GM12891 (cell line): ENCODE measurements at places on chromosomes 11 and 22.

- DNase-seq = no peak
Measured at GRCh38 chr11:9092853-9093778, 1.7 kb upstream of the SCUBE2 start.

DNA sequence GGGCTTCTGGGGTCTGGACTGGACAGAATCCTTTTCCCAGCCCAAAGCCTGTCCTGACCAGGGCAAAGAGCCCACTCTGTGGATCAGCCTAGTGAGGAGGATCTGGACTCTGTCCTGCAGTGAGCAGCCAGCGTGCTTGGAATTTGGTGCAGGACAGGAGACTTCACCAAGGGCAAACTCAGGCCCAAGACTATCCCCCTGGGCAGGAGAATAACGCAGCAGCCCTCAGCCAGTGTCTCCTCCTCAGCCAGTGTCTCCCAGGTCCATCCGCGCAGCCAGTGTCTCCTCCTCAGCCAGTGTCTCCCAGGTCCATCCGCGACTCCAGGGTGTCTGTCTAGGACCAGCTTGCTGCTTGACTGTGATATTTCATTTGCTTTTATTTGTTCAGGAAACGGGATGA lies 1334.0 kb downstream of the TBC1D22A start:
- DNase-seq = no peak

GRCh38 chr11:110345743-110346142 lies 49.3 kb upstream of the RDX start:
- no peak for DNase-seq

DNA sequence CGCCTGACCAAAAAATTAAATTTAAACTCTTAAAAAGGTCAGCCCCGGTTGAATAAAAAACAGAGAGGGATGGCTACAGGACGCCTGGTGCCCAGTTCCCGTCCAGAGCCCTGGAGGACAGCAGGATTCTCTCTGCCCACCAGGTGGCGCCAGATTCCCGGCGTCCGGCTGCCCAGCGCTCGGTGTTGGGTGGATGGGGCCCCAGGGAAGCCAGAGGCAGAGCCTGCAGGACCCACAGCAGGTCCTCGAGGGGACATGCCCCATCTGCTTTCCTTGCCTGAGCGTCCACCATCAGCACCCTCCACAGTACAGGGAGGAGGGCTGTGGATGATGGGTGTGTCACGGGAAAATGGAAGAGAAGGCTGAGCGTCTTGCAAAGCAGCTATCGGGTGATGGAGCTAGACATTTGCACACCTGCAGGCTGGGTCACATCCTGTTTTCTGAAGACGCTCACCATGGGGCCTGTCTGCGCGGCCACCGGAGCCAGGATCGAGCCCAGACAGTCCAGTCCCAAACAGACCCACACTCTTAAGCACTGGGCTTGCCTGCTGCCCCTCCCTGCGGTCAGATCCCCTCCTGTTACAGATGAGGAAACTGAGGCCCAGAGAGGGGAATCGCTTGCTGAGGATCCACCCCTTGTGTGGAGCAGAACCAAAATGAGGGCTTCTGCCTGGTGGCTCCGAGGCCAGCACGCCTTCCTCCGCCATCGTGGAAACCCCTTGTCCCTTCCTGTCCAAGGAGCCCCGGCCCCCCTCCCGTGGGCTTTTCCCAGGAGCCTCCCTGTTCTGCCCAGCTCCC lies 18.5 kb upstream of the CBX7 start:
- DNase-seq = peak; percentile 73

DNA sequence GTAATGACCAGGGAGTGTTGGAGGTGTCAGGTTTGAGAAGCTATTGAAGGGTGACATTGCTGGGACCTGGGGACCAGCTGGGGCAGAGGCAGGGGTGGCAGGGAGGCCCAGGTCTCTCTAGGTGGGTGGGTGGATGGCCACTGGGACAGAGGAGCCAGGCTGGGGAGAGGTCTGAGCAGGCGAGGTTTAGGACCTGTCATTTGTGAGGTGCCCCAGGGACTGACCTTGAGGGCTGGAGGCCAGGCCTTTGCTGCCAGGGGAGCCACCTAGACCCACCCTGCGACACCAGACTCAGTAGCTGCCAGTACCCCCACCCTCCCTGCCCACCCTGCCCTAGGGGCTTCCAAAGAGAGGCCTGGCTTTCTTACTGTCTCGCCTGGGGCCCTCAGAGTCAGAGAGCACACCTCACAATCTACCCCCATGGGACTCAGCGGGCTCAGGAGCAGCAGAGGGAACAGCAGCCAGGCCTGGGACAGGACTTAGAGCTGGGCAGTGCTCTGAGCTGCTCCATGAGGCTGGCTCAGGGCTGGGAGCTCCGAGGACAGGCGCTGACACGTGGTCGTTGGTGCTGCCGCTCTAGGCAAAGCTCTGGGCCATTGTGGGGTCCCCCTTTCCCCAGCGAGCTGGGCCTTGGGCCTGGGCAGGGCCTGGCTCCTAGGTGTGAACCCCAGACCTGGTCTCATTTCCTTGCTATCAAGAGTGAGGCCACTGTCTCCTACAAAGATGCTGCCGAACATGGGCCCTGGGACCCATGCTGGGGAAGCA lies 28.6 kb upstream of the PPARA start:
- DNase-seq = no peak

- DNase-seq = no peak
Measured at GRCh38 chr11:129271030-129271429, 78.9 kb upstream of the ARHGAP32 start.

DNA sequence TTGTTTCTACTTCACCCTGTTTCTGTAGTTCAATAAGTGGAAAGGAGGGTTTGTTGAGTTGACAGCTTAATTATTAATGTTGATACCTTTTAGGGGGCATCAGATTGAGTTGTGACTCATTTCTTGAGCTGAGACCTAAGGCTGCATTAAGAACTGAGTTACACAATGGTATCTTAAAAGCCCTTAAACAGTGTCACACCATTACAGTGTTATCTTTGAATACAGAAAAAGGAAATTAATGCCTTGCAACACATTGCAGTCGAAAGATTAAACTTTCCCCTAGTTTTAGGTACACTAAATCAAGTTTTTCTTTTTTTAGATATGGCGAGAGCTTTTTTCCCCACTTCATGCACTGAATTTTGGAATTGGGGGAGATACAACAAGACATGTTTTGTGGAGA lies 16.7 kb downstream of the PAFAH1B2 start:
- DNase-seq = no peak

- DNase-seq = no peak
Measured at GRCh38 chr11:2149864-2150847, 10.9 kb downstream of the INS start.

- no peak for DNase-seq
Measured at GRCh38 chr11:108009497-108010370, 1.0 kb downstream of the CUL5 start.

- no peak for DNase-seq
Measured at GRCh38 chr11:74839971-74840370, 91.3 kb downstream of the RNF169 start.

- no peak for DNase-seq
Measured at GRCh38 chr11:121929581-121929980, 186.4 kb downstream of the BLID start.

DNA sequence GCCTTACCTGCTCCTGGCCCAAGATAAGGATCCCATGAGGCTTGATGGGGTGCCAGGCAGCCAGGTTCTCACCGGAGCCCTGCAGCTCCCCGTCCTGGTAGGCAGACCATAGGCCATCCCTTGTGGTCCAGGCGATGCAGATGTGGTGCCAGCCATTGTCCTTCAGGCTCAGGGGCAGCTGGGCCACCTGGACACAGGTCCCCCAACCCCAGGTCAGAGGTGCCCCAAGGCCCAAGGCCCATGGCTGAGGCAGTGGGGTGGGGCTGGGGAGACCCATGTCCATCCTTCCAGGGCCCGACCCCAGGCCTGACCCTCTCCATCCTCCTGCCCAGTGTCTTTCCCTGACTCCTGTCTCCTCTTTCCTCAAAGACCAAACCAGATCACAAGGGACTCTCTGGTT lies 20.8 kb downstream of the NPTXR start:
- no peak for DNase-seq

GRCh38 chr22:38871360-38872171 lies 450 bp downstream of the CBX6 start:
- DNase-seq = no peak

GRCh38 chr22:17780116-17780740 lies 6.0 kb upstream of the BID start:
- DNase-seq = no peak

GRCh38 chr11:70230840-70231710 lies 28.0 kb downstream of the FADD start:
- no peak for DNase-seq

- no peak for DNase-seq
Measured at GRCh38 chr11:57376095-57377090, 4.6 kb downstream of the PRG3 start.
